ENCODE measurements at places on chromosomes 13 and 19. TPM values are rescaled to one million over a fixed set of nuclear protein-coding genes. Genes with fewer than 3 reads are reported as not detected.

TYROBP gene
- 12.4 TPM for total RNA-seq

GRCh38 chr13:46071590-46072249, 19.2 kb upstream of the ZC3H13 start:
- H3K27ac ChIP-seq: no peak overlapping the region
- no peaks in the 10 kb centered on the region for H3K4me1 ChIP-seq
- H3K36me3 ChIP-seq: no peaks in the 10 kb centered on the region
- no peak for DNase-seq
- H3K4me3 ChIP-seq: no peak overlapping the region

- no peaks in the 10 kb centered on the region for H3K27me3 ChIP-seq
- no peak overlapping the region for H3K27ac ChIP-seq
- no peak for DNase-seq
- no peaks in the 10 kb centered on the region for H3K36me3 ChIP-seq
- H3K4me3 ChIP-seq: no peak overlapping the region
These were observed 2.7 kb downstream of the FCHO1 start for GRCh38 chr19:17753976-17754375.

- no peaks in the 10 kb centered on the region for H3K27me3 ChIP-seq
- no peak for DNase-seq
- H3K4me3 ChIP-seq: no peak overlapping the region
- H3K36me3 ChIP-seq: no peaks in the 10 kb centered on the region
- H3K27ac ChIP-seq: no peak overlapping the region
These were observed 597.5 kb upstream of the KLF12 start for GRCh38 chr13:74731731-74732130.

All from suprapubic skin (tissue), 4 donors.